ENCODE measurements at places on chromosomes 12 and 14.

DNA sequence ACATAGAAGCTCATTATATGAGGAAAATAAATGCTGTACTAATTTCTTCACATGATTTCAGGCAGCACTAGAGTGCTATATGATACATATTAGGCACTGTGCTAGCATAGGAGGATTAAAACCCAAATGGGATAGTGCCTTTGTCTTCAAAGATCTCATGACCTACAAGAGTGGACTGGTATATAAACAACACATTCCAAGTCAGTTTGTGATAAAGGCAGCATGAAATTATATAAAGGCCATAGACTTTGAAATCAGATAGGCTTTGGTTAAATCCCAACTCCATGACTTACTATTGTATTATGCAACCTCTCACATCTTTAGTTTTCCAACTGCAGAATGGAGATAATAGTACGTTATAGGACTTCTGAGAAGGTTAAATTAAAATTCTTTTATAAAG, 179.7 kb downstream of the RAD51B start:
- DNase-seq: no peak

GRCh38 chr12:130976171-130976720, 22.5 kb downstream of the ADGRD1 start:
- no peak for DNase-seq

DNA sequence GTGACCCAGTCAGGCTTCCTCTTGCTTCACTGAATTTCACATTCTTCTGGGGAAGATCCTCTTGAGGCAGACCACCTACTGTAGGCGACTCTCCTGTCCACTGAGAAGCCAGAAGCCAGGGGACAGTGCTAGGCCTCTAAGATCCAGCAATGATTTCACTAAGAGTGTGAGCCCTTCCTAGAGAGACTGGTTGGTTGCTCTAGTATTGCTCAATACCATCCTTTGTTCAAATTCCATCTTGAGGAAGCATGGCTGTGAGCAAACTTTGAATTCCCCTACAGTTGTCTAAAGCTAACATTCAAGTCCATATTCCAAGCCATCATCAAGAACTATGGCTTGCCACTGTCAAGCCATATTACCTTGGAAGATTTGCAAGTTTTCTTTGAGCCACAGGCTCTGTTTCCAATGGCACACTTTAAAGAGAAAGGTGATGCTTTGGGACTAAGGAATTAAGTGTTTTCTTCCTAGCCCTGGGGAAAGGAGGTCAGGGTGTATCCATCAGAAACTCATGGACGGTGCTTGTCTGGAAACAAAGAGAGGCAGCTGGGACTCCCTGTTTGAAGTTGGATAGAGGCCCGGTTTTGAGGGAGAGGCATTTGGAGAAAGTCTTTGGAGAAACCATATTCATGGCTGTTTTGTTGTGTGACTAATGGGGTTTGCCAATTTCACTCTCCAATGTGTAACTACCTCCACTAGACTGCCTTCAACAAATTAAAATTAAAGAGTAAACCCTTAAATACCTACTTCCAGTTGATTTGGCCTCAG, 1217.9 kb downstream of the VRK1 start:
- DNase-seq: no peak

GRCh38 chr12:96155781-96156180, 38.4 kb upstream of the ELK3 start:
- no peak for DNase-seq

GRCh38 chr14:77186911-77187648, 5.5 kb downstream of the TMEM63C start:
- DNase-seq: no peak

- DNase-seq: peak; percentile 34
Observed at GRCh38 chr12:16560273-16560672, 45.7 kb downstream of the LMO3 start.

DNA sequence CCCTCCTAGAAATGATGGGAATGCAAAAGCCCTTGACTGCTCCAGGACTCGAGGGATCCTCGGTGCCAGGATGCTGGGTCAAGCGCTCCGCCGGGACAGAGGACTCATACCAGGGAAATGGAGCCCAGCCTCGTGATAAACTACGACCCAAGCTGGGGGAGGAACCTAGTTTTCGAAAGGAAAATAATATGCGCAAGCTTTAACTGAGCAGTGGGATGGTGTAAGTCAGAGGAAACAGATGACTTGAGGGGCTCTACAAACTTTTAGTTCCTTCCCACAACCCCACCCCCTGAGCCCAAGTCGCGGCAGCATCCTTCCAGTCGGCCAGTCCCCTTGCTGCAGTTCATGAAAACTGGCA, 654 bp upstream of the SUPT16H start:
- no peak for DNase-seq

DNA sequence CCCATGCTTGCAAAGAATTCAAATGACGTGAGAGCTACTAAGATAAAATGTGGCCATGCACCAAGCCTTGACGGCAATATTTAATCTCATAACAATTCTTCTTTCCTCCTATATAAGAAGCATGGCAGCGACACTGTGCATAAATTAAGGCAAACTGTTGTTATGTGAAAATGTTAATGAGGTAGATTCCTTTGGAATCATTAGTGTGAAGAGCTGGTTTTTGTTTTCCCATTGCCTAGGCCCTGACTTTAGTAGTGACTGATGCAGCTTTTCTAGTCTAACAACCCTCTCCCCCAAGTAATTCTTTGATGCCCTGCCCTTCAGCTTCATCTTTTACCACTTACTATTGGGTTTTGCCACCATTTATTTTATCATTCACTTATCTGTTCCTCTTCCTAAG, 10.6 kb upstream of the PSEN1 start:
- no peak for DNase-seq

- DNase-seq: no peak
Observed at GRCh38 chr14:68293404-68293803, 473.8 kb downstream of the RAD51B start.

DNA sequence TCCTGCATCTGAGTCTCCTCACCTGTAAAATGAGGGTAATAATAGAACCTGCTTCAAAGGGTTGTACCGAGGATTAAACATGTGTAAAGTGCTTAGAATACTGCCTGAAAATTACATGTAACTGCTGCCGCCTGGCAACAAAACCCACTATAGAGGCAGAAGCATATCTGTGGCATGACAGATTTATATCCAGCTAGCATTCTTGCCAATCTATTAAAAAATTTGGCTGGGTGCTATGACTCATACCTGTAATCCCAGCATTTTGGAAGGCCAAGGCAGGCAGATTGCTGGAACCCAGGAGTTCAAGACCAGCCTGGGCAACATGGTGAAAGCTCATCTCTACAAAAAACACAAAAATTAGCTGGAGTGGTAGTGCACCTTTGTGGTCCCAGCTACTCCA, 16.4 kb upstream of the KSR2 start:
- DNase-seq: no peak

GRCh38 chr12:109760031-109760929, 46.7 kb downstream of the FAM222A start:
- no peak for DNase-seq

DNA sequence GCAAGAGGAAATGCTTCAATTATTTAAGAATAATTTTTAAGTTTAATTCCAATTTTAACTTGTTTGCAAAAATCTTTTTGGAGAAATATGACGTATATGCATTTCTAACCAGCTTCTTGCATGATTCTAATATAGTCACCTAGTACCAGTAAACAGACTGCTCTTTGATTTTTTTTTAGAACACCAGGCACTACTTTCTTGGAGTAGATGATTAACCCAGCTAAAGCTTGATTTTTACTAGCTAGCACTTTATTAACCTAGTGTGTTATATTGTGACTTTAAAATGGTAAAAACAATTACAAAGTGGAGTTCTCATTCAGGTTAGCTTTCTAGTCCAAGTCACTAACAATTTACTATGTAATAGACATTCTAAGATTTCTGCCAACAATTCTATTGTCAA, 32.6 kb upstream of the FGD4 start:
- DNase-seq: no peak

DNA sequence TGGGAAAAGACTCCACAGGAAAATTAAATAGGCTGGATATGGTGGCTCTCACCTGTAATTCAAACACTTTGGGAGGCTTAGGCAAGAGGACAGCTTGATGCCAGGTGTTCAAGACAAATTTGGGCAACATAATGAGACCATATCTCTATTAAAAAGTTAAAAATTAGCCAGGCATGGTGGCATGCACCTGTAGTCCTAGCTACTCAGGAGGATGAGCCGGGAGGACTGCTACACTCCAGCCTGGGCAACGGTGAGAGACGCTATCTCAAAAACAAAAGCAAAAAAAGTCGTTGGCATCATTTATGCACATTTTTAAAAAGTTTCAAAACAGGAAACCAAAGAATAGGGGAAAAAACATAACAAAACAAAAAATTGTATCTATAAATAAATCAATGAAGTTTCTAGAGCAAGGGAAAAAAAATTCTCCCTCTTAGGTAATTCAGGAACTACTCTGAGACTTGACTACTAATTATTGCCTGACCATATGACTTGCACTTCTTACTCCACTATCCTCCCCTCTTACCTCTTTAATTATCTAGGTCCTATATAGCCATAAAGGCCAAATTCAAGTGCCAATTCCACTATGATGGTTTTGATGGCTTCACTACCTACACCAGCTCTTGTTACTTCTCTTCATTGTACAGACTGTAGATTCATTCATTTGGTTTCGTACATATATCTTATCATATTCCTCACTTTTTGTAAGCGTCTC, 1.6 kb downstream of the METTL3 start:
- DNase-seq: no peak

DNA sequence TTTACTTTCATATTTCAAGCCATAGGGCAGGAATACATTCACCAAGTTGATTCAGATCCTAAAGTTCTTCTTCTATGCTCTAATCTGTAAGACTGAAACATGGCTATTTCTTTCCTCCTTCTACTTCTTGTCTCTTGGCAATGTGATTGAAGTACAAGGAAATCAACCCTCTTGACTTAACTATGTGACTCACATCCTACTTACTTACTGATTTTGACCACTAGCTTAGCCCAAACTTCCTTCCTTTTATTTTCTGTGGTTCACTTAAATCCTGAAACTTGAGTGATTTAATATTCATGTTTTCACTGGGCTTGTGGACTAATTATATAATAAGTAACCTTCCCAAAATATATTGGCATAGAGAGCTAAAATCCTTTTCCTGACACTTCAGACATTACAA, 111.2 kb upstream of the NOVA1 start:
- DNase-seq: no peak

DNA sequence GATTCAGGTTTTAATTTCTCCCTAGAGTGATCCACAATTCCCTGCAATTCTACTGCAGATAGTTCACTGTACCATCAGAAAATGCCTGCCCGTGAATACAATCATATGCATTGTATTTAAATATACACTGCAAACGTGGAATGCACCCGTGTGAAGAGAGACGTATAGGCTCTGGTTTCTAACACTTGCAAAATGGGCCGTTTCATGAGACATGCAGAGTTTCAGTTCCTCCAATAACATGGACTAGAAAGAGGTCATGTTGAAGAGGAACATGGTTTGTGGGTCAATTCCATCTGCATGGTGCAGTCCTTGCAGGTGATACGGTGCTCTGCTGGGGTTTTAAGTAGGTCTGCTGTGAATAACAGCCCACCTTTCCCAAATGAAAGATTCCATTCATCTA, 373.3 kb downstream of the TMEM132D start:
- DNase-seq: no peak

- DNase-seq: no peak
Observed at GRCh38 chr12:28459481-28459880, 269.2 kb downstream of the CCDC91 start.

DNA sequence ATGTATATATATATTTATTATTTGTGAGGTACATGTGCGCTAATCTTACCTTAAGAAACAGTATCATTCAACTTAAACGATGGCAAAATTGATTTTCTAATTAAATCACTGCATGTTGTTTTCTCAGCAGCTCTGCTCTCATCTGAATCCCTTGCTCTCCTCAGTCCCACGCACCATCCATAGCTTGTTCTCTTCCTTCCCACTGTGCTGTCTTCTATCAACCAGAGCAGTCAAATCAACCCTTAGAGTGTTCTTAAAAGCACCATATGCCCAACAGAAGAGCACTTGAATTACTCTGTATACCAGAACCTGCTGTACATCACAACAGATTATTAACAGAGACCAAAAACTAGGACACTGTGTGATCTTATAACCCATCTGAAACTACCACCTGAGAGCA, 209.4 kb upstream of the G2E3 start:
- DNase-seq: no peak

- no peak for DNase-seq
Observed at GRCh38 chr12:125544960-125545359, 479.7 kb downstream of the AACS start.

DNA sequence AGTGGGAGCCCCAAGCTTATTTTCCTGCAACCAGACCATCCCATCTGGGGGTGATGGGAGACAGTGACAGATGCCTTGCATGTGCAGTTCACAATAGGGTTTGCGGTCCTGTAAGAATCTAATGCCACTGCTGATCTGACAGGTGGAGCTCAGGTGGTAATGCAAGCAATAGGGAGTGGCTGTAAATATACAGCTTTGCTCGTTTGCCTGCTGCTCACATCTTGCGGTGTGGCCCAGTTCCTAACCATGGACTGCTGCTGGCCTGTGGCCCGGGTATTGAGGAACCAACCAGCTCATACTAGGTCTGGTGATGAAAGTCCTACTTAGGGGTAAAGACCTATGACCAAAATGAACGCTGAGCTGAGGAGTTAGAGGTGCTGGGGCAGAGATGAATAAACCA, 36.1 kb upstream of the CCDC88C start:
- DNase-seq: no peak

- no peak for DNase-seq
Observed at GRCh38 chr12:71787580-71787979, 32.9 kb downstream of the RAB21 start.

DNA sequence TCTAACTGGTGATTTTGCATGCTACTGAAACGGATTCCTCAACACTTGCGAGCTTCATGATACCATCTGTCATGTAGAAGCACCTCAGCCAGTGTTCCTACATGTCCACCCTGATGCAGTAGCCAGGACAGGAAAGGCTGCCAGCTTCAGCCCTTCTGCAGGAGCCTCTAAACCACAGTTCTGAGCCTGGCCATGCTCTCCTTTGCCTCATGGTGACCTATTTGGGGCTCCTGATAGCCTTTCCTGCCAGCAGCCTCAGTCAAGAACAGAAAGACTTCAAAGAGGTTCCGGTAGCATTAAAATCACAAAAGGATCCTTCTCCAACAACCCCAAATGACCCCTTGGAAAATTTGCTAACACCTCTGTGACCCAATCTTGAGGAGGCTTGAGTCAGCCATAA, 96.0 kb downstream of the CNTN1 start:
- no peak for DNase-seq
